ENCODE measurements at places on chromosomes 3 and 15.
A peak's percentile ranks its signal among the peaks of the same experiment; 100 is the strongest.

DNA sequence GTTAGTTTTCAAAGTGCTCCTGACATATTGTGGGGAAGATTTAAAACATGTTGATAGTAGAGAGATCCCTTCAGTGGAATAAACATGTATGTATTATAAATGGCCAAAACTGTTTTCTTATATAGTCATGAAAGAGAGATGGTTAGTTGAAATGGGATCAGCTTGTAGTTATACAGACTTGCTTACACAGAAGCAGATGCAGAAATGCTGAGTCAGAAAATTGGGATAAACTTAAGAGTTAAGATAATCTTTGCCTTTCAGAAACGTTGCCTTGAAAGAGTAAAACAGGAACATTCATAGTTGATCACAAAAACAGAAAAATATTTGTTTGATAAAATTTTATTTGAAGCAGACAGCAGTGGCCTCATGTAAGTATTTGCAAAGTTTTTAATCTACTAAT, 433.2 kb upstream of the BCHE start:
- no peak for DNase-seq

GRCh38 chr3:79415356-79415755, 352.4 kb downstream of the ROBO1 start:
- DNase-seq: no peak

DNA sequence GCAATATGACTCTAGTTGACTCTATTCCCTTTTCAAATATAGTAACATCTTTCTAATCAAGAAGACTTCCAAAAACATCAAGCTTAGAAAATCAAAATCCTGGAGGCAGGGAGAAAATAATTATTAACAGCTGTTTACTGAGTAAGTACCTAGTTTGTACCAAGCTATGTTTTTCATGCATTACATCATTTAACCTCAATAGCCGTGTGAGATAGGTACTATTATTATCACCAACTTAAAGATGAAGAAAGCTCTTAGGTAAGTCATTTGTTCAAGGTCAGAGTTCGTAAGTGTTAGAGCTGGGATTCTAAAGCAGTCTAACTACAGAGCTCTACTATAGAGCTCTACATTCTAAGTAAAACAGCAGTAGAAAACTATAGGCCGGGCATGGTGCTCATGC, 41.6 kb downstream of the GSK3B start:
- no peak for DNase-seq

- peak; percentile 59 for DNase-seq
Observed at GRCh38 chr3:8278448-8278847, 223.2 kb upstream of the LMCD1 start.

DNA sequence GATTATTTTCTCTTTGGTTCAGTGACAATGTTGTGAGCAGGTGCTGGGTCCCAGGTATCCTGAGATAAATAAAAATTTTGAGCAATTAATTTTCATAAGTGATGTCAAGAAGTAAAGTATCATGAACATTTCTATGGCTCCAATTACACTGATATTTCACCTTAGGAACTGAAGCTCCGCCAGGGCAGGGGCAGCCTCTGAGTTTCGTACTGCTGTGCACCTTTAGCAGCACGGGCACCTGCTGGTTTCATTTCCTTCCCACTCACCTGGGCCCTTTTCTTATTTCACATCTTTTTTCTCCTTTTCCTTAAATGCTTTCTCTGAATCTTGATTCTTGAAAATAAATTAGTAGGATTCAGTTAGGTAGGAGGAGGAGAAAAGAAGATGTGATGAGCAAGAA, 1.2 kb upstream of the IL1RAP start:
- DNase-seq: no peak

DNA sequence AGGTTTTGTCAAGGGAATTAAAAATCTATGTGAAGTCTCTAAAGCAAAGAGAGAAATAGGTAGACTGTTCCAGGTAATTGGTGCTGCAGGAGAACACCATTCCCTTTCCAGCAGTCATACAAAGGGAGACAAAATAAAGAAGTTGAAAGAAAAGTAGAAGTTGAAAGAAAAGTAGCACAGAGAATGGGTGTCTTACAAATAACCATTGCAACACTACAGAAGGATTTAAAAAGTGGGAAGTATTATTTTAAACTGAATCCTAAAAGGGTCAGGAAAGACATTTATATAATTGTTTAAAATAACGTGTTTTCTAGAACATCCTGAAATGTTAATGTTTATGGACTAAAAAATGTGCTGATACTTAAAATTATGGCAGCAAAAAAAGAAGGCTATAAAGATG, 223.8 kb downstream of the RSRC1 start:
- DNase-seq: no peak

GRCh38 chr3:55518451-55518850, 31.3 kb upstream of the WNT5A start:
- no peak for DNase-seq

DNA sequence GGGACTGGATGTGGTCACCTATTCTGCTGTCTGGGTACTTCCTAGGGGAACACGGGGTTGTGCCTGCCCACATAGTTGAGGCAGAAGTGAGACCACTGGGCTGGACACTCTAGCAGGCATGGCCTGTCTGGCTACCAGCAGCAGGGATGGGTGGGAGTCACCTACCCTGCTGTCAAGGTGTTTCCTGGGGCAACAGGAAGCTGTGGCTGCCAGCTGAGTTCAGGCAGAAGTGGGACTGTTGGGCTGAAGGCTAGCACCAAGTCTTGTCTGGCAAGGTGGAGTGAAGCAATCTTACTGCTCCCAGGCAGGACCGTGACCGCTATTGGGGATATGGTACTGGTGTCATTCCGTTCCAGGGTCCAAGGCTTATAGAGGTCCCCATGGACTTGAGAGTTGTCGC, 20.3 kb upstream of the ZDHHC23 start:
- DNase-seq: no peak

DNA sequence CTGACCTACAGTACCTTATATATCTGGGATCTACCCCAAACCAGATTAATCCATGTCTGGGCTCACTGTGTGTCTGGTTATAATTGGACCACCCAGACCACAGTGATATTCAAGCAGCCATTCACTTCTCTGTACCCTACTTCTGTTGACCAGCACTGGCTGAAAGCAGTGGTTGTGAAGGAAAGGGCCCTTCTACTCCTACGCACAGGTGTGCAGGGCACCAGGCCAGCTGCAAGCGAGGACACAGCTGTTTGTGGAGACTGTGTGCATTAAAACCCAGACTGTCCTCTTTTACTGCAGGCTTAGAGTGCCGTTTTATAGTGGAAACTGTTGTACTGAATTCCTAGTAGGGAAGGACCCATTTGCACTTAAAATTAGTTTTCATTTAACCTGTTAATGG, 29.5 kb downstream of the CTDSPL start:
- peak; percentile 78 for DNase-seq

GRCh38 chr3:50299929-50300680, 900 bp upstream of the HYAL3 start:
- peak; percentile 68 for DNase-seq

- DNase-seq: peak; percentile 72
Observed at GRCh38 chr3:179369621-179370020, 22.1 kb downstream of the MFN1 start.

- DNase-seq: no peak
Observed at GRCh38 chr3:128932516-128933212, 53.2 kb downstream of the ACAD9 start.

GRCh38 chr3:133494469-133494868, 79.0 kb upstream of the CDV3 start:
- no peak for DNase-seq

- no peak for DNase-seq
Observed at GRCh38 chr15:61831505-61831921, 228.7 kb downstream of the VPS13C start.

GRCh38 chr15:56040081-56041035, 46.9 kb upstream of the NEDD4 start:
- DNase-seq: peak; percentile 92

GRCh38 chr15:37007301-37007700, 93.0 kb downstream of the MEIS2 start:
- DNase-seq: no peak

DNA sequence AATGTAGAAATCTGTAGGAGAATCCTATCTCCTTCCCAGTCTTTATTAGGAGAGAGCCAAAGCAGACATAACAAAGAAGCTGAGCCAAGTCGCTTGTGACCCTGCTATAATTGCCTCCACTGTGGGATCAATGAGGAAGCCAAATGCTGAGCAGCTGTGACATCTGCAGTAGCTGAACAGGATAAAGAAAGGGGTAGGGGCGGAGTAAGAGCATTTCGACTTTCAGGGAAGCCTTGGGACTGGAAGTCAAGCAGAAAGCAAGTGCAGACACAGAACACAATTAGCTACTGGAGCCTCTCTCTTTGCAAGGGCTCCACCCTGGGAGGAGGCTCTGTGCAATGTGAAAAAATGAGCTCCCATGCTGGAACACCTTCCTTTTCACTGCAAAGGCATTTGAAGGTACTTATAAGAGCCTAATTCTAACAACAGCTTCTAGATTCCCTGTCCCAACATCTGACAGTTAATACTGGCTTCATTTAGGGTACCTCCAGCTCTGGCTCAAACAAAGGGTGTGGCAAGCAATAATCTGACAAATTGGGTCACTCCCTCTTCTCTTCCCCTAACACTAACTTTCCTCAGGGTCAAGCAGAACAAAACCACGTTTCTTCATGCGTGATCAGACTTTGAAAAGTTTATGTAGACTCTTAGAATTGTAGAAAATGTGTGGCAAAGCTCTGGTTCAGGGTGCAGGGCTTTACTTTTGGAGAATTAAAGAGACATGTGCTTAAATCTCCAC, 166.4 kb downstream of the CADPS start:
- peak; percentile 76 for DNase-seq

GRCh38 chr15:25773248-25773647, 89.9 kb downstream of the ATP10A start:
- no peak for DNase-seq

- DNase-seq: no peak
Observed at GRCh38 chr15:74789741-74790079, 7.8 kb downstream of the CSK start.

- no peak for DNase-seq
Observed at GRCh38 chr15:30033211-30033610, 49.5 kb upstream of the GOLGA8J start.

- no peak for DNase-seq
Observed at GRCh38 chr15:23561914-23562313, 3.6 kb upstream of the MKRN3 start.

DNA sequence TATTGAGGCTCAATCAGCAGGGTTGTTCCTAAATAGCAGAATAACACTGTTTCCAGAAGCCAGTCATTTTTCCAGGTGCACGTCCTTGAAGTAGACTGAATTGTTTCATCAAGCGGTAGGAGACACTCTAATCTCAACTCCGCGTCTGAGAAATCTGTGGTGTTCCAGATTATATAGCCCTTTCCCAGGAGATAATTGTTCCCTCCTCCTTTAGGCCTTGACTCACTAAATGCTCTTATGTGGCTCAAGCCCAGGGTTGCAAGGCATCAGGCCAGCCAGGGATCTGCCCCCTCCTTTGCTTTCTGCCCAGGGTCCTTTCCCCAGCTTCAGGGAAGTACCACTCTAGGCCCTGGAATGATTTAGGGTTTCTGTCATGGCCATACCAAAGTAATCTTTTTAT, 5.7 kb upstream of the HLTF start:
- DNase-seq: no peak

DNA sequence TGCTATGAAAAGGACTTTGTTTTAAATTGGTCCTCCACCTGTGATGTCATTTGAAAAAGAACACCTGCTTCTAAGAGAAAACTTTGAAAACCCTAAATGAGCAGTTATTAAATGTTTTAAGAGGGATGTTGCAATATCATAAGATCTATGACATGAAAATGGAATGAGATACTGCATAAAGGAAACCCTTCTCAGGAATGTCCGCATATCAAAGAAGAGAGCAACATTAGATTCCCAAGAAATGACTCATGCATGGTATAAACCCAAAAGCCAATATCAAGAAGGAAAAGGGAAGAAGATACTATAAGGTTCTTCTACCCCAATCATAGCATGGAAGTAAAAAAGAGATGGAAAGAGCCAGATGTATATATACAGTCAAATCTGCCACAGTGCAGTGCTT, 627.5 kb upstream of the LMCD1 start:
- no peak for DNase-seq

DNA sequence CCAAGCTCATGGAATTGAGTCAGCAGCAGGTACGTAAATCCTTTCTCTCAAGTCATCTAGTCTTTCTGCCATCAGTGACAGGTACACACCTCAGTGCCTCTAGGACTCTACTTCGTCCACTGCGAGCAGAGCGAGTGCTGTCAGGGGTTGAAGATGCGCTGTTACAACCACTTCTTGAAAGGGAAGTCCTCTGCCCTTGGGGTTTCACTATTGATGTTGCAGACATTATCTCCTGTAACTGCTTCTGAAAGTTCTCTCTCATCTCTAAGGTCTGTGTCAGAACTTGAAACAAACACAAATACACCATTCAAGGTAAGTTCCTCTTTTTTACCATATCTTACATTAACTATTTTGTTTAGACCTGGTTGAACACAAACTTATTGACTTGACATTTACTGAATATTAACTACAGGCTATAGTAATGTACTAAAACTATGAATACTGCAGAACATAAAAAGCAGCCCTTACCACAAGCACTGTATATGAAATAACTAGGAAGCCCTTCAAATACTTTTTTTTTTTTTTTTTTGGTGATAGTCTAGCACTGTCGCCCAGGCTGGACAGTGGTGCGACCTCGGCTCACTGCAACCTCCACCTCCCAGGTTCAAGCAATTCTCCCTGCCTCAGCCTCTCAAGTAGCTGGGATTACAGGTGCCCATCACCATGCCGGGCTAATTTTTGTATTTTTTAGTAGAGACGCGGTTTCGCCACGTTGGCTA, 41.5 kb downstream of the TOPBP1 start:
- no peak for DNase-seq

GRCh38 chr15:38531509-38531908, 33.1 kb downstream of the RASGRP1 start:
- DNase-seq: no peak

DNA sequence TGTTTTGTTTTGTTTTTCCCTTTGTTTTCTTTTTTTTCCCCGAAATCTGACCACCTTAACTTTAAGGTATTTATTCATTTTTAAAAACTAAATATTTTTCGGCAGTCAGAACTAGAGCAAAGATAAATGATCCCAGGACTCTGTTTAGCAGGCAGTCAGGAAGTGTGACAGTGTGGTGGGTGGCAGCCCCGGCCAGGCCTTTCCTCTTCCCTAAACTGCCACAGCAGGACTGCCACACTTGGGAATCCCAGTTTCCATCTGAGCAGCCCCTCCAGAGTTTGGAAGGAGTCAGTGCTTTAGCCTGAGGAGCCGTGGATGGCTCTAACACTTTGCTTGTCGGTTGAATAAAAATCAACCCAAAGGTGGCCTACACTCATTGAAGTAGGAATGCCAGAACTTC, 6.9 kb downstream of the CCRL2 start:
- no peak for DNase-seq
